ENCODE measurements at places on chromosomes 16 and 17.

- peak; percentile 18 for DNase-seq
Measured at GRCh38 chr16:50509521-50510341, 38.5 kb upstream of the NKD1 start.

DNA sequence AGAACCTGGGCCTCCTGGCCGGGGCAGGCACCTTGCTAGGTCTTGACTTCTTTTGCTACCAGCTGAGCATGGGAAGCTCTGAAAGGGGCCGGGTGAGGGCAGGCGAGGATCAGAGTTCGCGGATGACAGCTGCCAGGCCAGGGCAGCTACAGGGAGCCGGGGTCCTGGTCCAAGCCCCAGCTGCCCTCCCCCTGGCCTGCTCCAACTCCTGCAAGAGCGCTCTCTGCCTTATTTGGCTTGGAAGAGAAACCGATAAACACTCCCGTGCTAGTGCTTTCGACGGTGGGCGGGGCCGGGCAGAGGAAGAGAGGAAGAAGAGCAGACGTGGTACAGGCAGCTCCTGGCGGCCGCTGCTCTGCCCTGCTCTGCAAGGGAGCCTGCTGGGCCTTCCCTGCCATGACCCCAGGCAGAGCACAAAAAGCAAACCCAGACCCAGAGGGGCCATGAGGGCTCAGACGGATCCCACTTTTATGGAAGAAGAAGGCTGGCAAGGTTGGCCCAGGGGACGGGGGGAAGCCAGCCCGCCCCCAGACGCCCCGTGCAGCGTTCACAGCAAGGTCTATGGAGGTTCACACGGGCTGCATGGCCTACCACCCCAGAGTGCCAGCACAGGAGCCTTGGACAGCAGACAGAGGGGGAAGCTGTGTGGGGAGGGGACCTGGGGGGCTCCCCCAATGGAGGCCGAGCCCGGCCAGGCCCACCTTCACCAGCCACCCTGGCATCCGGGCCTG is 25.6 kb downstream of the PIEZO1 start:
- DNase-seq: no peak

GRCh38 chr17:52899235-52899634 is 740.7 kb upstream of the CA10 start:
- no peak for DNase-seq

- no peak for DNase-seq
Measured at GRCh38 chr17:61200339-61200715, 199.3 kb upstream of the TBX2 start.

GRCh38 chr16:9090101-9090959 is 1.1 kb upstream of the HAPSTR1 start:
- DNase-seq: peak; percentile 57

DNA sequence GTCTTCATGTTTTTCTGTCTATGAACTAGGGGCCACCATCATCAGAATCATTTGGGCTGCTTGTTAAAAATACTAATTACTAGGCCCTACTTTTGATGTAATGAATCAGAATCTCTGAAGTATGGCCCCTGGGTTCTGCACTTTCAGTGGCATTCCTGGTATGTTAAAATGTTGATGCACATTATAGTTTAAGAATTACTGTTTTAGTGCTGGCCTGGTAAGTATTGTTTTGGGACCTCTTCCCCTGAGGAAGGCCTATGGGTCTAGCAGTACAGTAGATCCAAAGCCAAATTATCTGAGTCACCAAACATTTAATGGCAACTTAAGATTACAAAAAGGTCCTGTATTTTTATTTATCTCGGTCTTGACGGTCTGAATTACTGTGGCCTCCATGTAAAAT is 58.8 kb downstream of the AP2B1 start:
- DNase-seq: no peak

DNA sequence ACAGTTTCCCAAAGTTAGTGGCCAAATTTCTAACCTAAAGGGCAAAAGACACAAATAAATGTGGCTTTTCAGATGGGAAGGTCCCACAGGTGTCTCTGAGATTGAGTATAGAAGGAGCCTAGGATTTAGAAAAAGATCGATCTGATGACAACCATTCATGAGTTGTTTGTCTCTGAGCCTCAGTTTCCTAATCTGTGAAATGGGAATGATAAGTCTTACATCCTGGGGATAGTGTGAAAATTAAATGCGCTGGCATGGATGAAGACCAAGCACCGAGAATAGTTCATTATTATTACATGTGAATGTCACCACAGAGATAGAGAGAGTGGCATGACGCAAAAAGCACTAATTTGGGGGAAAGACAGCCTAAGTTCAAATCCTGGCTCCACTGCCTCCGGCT is 7.2 kb downstream of the CDH5 start:
- DNase-seq: no peak

GRCh38 chr16:85246473-85246872 is 134.2 kb upstream of the CIBAR2 start:
- no peak for DNase-seq

- peak; percentile 11 for DNase-seq
Measured at GRCh38 chr17:47423406-47424295, 99.9 kb downstream of the EFCAB13 start.

DNA sequence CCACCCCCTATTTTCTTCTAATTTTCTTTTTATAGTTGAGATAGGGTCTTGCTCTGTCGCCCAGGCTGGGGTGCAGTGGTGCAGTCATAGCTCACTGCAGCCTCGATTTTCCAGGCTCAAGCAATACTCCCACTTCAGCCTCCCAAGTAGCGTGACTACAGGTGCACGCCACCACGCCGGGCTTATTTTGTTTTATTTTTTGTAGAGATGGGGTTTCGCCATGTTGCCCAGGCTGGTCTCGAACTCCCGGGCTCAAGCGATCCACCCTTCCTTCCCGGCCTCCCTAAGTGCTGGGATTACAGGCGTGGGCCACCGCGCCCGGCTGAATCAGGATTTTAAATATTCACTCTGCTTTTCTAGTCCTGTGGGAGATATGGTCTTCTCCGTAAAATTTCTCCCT is 941 bp upstream of the GDPD1 start:
- no peak for DNase-seq

DNA sequence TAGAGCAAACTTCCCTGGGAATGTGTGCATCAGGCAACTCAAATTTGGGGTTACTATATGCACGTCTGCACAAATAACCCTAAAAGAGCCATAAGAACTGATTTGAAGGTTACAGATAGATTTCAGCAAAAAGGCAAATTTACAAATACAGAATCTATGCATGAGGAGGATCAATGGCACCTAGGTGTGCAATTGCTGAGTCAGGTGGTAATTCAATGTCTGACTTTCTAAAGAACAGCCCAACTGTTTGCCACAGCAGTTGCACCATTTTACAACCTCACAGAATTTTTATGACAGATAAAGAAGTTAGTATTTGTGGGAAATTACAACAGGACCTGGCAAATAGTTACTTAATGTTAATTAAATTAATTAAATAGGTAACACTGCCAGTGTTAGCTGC is 405.5 kb downstream of the TMEM114 start:
- no peak for DNase-seq

- no peak for DNase-seq
Measured at GRCh38 chr17:46773676-46774075, 44.8 kb downstream of the WNT3 start.

DNA sequence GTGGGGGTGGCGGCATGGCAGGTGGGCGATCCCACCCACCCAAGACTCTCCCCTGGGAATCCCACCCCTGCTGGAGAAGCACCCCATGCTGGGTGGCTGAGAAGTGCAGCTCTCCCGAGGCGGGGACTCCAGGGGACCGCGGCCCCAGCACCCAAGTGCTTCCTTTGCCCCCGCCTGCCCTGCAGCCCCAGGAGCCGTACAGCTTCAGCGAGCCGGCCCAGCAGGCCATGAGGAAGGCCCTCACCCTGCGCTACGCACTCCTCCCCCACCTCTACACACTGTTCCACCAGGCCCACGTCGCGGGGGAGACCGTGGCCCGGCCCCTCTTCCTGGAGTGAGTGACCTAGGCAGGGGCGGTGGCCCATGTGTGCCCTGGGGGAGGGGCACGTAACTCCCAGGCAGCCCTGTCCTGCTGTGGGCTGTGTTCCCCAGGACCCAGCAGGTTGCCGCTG is 11.7 kb downstream of the GAA start:
- no peak for DNase-seq

GRCh38 chr16:57519796-57520360 is 16.5 kb downstream of the CCDC102A start:
- DNase-seq: peak; percentile 75

GRCh38 chr17:70251706-70252105 is 82.4 kb downstream of the KCNJ2 start:
- DNase-seq: no peak

- DNase-seq: no peak
Measured at GRCh38 chr16:60655514-60656153, 1380.6 kb downstream of the CDH8 start.

GRCh38 chr17:73340093-73340596 is 28.3 kb upstream of the CDC42EP4 start:
- no peak for DNase-seq

GRCh38 chr16:71537643-71538042 is 11.4 kb downstream of the CHST4 start:
- peak; percentile 24 for DNase-seq

GRCh38 chr16:3825103-3825502 is 55.4 kb downstream of the CREBBP start:
- DNase-seq: no peak

DNA sequence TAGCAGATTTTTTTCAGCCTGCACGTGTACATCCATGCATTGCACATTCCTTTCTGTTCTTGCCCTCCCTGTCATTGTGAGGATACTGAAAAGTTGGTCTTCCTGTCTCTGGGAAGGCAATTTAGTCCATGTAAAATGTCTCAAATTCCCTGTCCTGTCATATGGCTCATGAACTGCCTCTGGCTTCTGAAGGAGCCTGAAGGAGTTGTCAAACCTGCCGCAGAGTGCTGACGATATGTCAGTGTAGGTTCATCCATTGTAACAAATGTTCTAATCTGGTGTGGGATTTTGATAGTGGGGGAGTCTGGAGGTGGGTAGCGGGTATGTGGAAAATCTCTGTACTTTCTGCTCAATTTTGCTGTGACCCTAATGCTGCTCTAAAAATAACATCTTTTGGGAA is 59.6 kb downstream of the YPEL2 start:
- DNase-seq: no peak

DNA sequence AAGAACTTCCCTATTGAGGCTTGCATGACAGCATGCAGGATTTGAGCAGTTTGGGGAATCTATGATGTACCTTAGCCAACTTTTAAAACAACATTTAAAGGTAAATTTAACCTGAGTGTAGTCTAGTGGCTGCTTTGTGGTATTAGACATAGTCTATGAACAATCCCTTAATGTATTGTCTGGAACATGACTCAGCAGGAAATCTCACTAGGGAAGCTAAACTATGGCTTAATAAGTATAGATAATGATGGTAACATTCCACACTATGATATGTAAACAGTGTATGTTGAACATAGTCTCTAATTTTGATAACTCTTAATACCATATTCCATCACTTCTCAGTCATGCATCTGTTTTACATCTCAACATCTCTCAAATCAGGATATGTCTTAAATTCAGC is 52.1 kb upstream of the SLC12A3 start:
- DNase-seq: no peak

DNA sequence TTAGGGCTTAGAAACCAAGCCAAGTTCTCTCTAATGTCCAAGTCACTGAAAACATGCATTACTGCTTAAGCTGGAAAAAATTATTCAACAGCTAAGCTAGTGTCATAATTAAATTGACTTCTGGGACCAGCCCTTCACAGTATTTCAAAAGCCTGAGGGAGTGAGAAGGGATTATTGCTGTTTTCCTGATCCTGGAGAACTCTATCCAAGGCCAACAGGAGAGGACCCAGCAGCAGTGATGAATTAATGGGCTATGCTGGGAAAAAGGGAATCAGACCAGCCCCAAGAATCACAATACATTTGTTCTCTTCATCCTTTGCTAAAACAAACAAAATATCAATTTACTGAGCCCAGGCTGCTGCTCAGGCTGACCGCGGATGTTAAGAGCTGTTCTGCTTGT is 34.5 kb upstream of the CLEC3A start:
- DNase-seq: no peak

GRCh38 chr17:29177871-29178749 is 2.1 kb downstream of the MYO18A start:
- no peak for DNase-seq

DNA sequence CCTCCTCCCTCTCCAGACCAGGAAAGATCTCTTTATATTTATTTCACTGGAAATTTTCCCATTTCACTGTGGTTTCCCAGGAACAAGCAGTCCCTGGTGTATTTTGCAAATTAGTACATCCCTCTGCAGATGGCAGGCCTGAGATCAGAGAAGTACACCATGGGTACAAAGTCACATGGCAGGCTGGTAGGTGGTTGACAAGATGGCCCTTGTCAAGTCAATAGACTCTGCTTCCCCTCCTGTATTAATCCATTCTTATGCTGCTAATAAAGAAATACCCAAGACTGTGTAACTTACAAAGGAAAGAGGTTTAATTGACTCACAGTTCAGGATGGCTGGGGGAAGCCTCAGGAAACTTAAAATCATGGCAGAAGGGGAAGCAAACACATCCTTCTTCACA is 51.6 kb upstream of the KSR1 start:
- no peak for DNase-seq

Measured in naive B cell (primary cell).